ENCODE measurements at places on chromosomes 12 and 14.

DNA sequence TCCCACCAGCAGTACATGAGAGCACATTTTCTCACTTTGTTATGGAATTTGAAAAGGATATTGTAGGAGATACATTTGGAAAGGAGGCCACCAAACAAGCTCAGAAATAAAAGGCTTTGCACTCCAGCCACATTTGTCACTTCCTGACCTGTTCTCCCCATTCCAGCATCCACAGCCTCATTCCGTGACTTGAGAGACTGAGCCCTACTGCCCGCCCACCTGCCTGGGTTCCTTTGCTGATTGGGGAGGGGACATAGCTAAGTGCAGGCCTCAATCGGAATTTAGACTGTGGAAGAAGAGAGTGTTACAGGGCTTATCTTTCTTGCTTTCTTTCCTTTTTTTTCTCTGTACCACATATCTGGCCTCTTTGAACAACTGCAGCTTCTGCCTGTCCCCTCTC lies 735.4 kb upstream of the TMEM132C start:
- peak; percentile 57 for DNase-seq

DNA sequence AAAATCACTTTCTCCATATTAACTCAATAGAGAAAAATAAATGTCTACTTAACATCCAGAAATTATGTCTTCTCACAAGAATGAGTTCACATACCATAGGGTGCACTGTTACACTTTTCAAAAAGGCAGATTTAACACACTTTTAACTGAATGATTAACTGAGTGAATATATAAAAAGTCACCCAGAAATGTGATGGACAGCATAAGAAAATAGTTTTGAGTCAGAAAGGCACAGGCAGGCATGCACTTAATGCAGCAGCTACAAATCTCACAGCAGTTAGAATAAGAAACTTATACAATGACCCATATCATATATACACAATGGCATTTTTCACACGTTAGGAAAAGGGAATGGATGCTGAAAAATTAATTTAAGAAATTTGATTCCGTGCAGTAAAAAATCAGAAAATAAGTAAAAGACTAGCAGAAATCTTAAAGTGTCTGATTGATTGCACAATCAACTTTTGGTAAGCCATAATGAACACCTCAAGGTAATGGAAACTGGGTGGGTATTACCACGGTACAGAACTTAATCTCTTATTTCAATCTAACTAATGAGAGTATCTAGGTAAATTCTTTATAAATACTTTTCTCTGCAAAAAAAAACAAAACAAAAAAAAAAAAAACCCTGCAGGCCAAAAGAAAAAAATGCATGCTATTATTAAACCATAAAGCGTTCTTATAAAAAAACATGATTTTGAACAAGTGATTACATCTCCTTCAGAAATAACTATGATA lies 3.5 kb downstream of the MED13L start:
- no peak for DNase-seq

DNA sequence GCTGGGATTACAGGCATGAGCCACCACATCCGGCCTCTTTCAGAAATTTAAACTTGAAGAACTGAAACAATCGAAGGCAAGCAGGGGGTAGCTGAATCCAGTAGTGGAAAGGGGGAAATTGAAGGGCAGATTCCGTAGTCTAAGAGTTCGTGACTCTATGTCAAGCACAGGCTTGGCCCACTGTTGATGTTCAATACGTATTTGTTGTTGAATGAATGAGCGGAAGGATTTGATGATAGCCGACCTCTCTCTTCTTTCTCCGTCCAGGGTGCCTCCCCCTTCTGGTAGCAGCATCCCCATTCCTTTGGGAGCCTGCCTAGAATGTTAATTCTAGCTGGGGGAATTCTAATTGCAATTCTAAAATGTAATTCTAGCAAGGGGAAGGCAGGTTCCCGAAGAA lies 59.8 kb upstream of the MED13L start:
- DNase-seq = no peak

GRCh38 chr12:94207849-94208621 lies 59.7 kb downstream of the PLXNC1 start:
- peak; percentile 12 for DNase-seq

DNA sequence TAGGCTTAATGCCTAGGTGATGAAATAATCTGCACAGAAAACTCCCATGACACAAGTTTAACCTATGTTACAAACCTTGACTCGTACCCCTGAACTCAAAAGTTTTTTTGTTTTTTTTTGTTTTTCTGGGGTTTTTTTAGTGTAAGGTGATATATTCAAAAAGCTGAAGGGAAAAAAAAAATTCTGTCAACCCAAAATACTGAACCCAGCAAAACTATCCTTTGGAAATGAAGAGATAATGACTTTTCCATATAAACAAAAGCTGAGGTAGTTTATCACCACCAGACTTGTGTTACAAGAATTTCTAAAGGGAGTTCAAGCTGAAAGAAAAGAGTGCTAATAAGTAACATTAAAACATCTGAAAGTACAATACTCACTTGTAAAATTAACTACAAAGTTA lies 448.1 kb downstream of the KCNH5 start:
- no peak for DNase-seq

DNA sequence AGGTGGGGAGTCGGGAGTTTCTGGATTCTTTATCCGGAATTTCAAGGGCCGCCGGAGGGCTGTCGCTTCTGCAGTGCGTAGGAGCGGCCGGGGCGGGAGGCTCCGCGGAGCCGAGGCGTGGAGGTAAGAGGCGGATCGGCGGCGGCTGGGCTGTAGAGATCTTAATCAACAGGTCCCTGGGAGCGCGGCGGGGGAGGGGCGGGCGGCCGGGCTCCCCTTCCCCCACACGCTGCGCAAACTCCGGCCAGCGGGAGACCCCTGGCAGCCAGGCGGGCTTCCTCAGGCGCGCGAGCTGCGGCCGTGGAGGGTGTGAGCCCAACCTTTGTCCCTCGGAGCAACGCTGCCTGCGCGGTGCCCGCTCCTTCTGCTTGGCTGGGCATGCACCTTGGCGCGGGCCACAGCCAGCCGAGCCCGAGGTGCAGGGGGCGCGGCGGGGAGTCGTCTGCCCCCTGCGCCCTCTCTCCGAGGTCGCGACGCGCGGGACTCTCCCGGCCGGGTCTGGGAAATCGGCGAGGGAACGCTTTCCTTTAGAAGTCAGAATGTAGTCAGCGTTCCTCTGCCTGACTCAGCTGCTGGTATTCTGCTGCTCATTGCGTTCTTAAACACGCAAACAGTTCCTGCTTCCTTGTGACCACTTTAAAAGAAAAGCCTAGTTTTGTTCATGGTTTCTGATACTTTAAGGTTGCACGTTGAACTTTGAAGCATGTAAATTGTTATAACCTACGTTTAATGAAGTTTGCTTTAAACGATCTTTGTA lies at the start of gene PALS1:
Gene PALS1 (plus strand): TSS at position 25 of the 757 bp plus-strand sequence. CDS start 37,736 bp downstream, outside the sequence.
- DNase-seq = peak; percentile 86

DNA sequence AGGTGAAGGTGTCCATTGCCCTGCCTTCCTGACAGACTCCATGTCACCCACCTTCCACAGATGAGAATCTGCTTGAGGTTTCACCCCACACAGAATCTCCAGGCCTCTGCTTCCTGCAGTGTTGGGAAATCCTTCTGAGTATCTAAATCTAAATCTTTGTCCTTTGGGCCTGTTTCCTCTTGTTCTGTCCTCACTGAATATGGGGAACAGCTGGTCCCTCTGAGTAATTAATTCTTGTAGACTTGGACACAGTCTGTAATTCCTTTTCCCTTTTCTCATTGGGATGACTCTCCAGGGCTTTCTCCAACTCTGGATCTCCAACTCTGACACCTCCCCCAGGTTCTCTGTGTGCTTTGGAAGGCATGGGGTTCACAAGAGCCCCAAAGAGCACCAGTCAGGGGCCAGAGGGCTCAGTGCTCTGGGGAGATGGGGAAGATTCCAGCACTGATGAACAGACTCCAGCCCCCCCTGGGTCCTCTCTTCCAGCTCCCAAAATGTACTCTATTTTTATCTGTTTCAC lies 2.3 kb upstream of the ACVRL1 start:
- DNase-seq = no peak

DNA sequence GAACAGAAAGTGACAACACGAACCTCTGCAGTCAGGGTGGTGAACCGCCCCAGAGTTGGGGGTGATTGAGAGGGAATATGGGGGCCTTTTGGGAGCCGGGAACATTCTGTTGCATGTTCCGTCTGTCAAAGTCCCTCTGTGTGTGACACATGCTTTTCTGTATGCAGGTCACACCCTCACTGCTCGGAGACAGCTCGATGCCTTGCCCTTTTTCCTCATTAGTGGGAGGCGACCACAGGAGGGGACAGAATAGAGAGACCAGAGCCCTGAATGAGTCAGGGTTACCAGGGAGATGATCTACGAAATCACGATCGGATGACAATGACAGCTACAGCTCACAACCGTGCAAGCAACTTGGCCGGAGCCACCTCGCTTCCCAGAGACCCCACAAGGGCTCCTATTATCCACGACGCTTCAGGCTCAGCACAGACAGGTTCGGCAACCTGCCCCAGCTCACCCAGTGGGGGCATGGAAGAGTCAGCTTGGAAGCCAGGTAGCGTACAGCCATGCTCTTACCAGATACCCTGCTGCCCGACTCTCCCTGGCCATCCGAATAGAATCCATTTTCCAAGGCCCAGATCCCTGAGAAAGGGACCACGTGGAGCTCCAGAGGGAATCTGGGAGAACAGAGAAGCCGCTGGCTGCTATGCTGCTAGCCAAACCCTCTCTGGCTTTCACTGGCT lies 38.8 kb downstream of the TESC start:
- peak; percentile 77 for DNase-seq

GRCh38 chr14:90654831-90655276 lies 161.4 kb downstream of the TTC7B start:
- DNase-seq = no peak

GRCh38 chr12:86233126-86233525 lies 23.1 kb downstream of the MGAT4C start:
- no peak for DNase-seq

DNA sequence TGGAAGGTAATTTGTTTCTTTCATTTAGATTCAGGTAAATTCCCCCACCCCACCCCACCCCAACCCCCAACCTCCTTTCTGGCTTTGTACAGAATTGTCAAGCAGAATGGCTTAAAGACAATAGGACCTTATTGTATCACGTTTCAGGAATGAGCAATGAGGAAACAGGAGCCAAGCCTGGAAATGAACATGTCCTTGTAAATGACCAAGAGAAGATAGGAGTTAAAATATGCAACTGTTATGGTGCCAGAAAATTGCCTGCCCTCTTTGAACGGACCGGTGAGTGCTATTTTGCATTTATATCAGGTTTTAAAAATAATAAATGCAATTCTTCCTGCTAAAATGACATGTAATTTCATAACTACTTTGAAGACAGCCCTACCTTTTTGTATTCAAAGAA lies 141.6 kb upstream of the PELI2 start:
- no peak for DNase-seq

- no peak for DNase-seq
These were observed 34.5 kb downstream of the FBRSL1 start for GRCh38 chr12:132524405-132524804.

- DNase-seq = peak; percentile 88
These were observed at the start of gene PPP1R3E for GRCh38 chr14:23302290-23303225. Gene PPP1R3E (minus strand): TSS chr14:23302859. CDS start chr14:23302576, 283 bp downstream.

DNA sequence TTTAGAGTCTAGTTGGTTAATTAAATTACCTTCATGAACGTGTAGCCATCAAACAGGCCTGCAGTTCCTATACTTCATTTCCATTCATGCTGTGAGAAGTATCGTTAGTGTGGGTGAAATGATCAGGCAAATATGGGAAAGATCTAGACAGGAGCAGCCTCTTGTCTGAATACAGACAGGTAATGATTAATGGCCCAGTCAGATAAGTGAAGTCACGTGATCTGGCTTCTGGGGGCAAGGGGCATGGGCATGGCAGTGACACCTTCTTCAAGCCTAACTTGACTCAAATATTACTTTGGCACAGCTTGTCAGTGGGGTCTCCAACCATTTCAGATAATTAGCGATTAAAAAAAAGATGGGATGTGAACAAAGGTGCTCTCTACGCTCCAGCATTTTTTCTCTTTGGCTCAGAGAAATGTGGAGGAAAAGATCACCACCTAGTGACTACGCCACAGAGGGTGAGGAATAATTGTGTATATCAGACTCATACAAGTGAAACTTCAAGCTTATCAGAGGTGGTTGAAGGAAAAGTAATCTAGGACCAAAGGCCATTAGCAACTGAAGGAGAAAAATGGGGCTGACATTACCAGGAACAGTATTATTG lies 17.8 kb downstream of the GUCY2C start:
- DNase-seq = no peak
